ENCODE measurements at places on chromosomes 7 and 10. TPM values are rescaled to one million over a fixed set of nuclear protein-coding genes. Genes with fewer than 3 reads are reported as not detected.

DNA sequence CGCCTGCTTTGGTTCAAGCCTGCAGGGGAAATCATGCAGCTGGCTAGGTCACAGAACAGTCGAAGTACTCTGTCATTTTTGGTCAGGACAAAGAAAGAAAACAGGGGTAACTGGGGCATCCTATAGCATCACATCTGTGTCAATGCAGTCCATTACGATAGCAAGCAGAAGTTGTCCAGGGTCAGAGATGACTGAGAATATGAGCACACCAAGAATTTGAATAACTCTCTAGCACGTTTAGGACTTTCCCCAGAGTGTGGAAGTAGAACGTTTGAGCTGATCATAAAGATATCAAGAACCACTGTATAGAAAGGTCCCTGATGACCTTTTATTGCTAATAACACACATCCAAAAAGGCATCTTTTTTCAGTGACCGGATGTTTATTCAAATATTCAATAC lies 12.7 kb upstream of the HECW1 start:
- DNase-seq, result no peak

- no peak for DNase-seq
Measured at GRCh38 chr10:110762109-110762848, 109.4 kb upstream of the PDCD4 start.

GRCh38 chr7:4641667-4642467 lies 40.2 kb upstream of the FOXK1 start:
- peak; percentile 63 for DNase-seq

GRCh38 chr7:490461-491291 lies 29.0 kb downstream of the PDGFA start:
- DNase-seq, result no peak

DNA sequence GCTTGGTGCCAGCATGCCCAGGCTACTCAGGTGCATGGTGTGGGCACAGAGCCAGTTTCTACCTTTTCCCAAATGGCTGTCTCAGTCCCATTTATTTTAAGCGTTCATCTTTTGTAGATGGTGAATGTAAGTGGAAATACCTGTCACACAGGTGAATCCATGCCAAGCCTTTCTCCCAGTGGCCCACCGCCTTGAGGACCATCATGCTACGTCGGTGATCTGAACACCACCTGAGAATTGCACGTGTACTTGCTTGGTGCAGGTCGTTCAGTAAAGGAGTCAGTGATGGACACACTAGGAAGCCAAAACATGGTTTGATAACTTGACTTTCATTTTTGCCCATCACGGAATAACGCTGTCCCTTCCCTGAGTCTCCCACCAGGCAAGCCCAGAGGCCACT lies 666.7 kb upstream of the FOXK1 start:
- DNase-seq, result no peak

DNA sequence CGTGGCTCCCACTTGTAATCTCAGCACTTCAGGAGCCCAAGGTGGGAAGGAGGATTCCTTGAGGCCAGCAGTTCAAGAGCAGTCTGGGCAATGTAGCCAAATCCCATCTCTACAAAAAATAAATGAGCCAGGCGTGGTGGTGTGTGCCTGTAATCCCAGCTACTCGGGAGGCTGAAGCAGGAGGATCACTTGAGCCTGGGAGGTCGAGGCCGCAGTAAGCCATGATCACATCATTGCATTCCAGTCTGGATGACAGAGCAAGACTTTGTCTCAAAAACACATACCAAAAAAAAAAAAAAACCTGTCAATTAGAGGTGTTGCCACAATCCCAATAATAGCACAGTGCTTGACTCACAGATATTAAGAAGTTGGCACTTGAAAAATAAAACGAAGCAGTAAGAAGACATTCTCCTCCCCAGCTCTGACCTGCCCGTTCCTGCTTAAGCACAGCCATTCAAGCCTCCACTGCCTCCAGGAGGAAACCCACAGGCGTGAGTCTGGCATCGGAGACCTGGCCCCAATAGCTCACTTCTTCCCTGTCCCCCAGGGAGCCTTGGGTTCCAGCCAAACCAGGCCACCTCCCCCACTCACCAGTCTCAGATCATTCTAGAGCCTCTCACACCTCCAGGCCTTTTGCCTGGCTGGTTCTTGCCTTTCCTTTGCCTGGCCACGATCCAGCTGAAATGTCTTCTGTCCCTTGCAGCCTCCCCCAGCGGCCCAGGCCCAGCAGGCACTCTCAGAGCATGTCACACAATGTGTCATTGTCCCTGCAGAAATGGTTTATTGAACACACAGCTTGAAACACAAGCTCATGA lies 45.3 kb upstream of the GTF2I start:
- DNase-seq, result no peak

DNA sequence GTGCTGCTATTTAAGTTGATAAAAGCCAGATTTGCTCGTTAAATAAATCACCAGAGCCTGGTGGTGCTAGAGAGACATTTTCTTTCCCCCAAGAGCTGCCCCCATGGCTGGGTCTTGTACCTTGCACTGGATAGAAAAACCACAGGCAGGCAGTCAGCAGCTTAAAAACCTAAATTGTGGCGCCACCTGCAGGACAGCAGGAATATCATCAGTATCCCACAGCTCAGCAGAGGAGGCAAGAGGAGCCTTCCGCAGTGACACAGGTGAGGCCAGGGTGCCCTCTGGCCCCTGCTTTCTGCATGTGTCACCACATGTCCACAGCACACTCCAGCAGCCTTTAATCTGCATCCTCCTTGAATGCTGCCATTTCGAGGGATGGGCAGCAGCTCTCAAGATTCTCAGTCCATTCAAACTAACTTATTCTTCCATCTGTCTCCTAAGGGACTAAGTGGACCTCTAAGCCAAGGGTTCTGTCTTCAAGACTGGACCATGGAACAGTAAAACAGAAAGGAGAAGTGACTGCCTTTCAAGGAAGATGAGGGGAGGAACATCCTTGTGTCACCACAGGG lies 4.5 kb upstream of the PLXNA4 start:
- peak; percentile 49 for DNase-seq

GRCh38 chr10:122575776-122576175 lies 15.2 kb downstream of the DMBT1 start:
- no peak for DNase-seq

DNA sequence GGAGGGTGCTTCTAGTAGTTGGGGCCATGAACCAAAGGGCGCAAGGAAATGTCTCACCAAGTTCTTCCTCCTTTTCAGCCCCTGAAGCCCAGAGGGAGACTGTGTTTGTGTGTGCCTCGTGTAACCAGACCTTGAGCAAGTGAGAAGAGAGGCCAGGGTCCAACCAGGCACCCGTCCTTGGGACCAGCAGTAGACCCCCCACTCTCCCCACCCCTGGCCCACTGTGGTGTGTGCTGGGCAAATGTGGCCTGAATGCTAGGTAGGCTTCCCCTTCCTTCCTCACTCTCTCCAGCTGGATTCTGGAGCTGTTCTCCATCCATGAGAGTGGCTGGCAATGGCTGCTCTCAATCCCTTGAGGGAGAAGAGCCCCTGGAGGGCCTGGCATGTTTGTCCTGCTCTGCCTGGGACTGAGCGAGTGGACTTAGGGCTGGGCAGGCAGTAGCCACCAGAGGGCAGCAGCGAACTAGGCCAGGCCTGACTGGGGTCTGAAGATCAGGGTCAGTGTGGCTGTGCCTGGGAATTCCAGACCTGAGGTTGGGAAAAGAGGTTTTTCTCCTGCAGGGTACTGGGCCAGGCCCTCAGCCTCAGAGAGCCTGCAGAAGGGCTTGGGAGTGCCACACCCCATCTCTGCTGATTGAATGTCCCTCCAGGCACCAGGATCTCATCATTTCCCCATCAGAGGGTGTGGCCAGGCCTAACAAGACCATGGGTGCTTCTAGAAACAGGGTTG lies 12.5 kb downstream of the SFRP5 start:
- DNase-seq, result peak; percentile 39

DNA sequence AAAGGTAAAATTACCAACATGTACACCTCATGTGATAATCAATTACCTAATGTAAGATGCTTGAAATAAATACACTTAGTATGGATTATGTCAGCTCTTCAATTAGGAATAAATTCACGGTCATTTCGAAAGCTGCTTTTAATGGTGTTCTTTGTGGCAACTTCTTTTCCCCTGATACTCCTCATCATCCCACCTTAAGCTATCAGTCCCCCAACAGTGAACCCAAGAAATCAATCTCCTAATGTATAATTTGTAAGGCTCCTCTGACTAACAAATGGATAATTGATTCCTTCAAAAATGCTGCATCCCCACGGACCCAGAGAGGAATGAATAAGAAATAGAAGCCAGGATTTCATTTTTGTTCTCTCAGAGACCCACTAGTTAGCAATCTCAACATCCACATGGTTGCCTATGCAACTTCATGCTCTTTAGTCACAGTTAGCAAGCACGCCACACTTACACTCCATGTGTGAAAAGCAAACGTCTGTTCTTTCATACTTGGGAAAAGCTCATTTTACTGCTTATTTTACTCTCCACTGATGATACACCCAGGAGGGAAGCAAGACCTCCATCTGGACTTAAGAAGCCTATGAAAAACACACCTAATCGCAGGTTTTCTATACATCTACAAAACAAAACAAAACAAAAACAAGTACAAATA lies 70.1 kb downstream of the VPS41 start:
- no peak for DNase-seq

- DNase-seq, result no peak
Measured at GRCh38 chr10:14489522-14490177, 158.9 kb upstream of the FRMD4A start.

Gene AMZ1
- total RNA-seq, result not detected

Gene DUSP5
- total RNA-seq, result 21.6 TPM
